ENCODE measurements at places on chromosomes 11 and 22. TPM values are rescaled to one million over a fixed set of nuclear protein-coding genes. Genes with fewer than 3 reads are reported as not detected.

- no peak for DNase-seq
Observed at GRCh38 chr11:8839306-8839956, 71.6 kb upstream of the AKIP1 start.

DNA sequence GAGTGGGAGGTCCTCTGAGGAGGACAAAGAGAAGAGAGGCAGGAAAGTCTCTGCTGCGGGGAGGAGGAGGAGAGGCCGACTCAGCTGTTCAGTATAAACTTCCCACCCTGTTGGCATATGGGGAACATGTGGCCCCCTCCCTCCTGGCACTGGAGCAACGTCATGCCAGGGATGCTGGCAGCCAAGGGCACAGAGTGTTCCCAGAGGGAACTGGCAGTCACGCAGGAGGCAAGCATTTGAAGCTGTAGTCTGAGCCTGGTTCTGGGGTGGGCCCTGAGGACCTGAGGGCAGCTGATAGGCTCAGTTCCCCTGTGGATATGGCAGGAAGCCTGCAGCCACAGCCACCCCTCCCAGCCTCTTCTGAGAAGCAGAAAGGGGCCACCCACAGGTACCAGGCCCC is 67.1 kb upstream of the TSPAN18 start:
- no peak for DNase-seq

GRCh38 chr22:44816141-44816540 is 63.8 kb downstream of the ARHGAP8 start:
- no peak for DNase-seq

DNA sequence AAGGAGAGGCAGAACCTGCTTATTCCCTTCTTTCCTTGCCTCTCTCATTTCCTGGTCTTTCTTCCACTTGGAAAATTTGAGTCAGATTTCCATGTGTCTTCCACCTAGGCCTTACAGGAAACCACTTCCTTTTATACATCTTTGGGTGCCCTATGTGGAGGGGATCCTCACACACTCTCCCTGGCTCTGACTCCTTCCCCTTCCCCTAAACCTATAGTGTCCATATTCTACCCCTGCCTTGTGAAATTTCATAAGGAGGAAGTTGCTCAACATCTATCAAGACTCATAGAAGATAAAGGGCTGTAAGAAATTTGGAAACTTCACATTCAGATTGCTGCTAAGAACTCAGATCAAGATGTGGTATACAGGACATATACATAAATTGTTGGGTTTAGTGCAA is 20.4 kb downstream of the TUG1 start:
- no peak for DNase-seq

GRCh38 chr11:67289226-67289650 is at the start of gene ANKRD13D:
Gene ANKRD13D (plus strand): TSS chr11:67289303. CDS start chr11:67289461, 158 bp downstream.
- DNase-seq, result no peak

GRCh38 chr22:19734837-19735382 is 11.6 kb downstream of the GP1BB start:
- no peak for DNase-seq

GRCh38 chr11:128609785-128610184 is 22.4 kb upstream of the ETS1 start:
- no peak for DNase-seq

- no peak for DNase-seq
Observed at GRCh38 chr11:130526846-130527245, 78.4 kb downstream of the ADAMTS15 start.

- no peak for DNase-seq
Observed at GRCh38 chr11:10030122-10030490, 263.9 kb downstream of the SBF2 start.

- no peak for DNase-seq
Observed at GRCh38 chr11:12280838-12281565, 96.4 kb upstream of the PARVA start.

DNA sequence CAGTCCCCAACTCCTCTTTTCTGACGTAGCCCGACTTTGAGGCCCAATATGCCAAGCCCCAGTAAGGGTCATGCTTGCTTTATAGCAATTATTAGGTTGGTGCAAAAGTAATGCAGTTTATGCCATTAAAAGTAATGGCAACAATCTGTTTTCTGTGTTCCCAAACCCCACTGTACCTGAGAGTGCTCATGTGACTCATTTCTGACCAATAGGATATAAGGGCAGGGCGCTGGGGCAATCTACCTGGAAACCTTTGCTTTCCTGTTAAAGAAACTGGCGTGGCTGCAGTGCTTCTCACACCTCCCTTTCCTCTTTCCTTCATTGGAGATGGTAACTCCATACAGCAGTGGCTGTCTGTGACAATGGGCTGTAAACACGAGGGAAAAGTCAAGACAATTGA is 78.9 kb upstream of the MPPED2 start:
- no peak for DNase-seq

DNA sequence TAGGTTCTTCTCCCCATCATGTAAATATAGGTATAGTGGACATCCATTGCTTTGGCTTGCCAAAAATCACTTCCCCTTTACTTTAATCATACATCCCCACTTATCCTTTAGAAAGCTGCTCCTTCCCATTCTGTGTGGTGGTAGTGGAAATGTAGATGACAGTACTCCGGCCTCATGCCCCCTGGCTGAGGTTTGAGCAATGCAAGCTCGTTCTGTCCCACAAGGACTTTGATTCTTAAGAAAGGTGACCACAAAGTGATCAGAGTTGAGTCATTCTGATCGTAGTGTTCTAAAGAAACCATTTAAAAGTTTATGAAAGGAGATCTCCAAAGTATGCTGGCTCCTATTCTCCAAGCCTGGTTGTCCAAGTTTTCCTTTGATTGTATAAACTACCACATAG is 10.9 kb downstream of the TUG1 start:
- no peak for DNase-seq

DNA sequence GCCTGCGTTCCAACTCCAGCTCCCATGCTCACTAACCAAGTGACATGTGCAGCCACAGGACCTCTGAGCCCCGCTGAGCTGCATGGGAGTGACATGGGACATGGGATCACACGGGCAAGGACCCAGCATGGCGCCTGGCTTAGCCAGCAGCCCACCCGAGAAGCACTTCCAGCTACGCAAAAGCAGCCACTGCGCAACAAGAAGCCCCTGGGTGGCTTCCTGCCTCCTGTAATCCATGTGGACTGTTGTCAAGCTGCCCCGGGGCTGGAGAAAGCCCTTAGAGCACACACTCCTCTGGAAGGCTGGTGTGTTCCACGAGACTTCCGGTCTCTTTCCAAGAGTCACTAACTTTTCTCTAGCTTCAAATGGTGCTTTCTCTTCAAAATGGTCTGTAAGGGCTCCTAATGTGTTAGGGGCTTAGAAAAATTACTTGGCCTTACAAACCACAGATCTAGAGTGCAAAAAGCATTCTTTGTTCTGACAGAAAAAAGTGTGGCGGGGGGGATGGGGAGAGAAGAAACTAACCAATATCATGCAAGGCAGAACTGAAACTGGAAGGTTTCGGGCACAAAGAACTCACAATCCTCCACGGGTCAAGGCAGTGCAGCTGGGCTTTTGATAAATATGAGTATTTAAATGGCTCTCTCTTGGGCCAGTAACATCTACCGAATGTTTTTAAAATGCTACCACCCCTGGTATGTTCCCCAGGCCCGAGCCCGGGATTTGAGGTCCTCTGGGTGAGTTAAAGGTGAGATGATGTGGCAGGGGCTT is 5.5 kb downstream of the C11orf24 start:
- no peak for DNase-seq

DNA sequence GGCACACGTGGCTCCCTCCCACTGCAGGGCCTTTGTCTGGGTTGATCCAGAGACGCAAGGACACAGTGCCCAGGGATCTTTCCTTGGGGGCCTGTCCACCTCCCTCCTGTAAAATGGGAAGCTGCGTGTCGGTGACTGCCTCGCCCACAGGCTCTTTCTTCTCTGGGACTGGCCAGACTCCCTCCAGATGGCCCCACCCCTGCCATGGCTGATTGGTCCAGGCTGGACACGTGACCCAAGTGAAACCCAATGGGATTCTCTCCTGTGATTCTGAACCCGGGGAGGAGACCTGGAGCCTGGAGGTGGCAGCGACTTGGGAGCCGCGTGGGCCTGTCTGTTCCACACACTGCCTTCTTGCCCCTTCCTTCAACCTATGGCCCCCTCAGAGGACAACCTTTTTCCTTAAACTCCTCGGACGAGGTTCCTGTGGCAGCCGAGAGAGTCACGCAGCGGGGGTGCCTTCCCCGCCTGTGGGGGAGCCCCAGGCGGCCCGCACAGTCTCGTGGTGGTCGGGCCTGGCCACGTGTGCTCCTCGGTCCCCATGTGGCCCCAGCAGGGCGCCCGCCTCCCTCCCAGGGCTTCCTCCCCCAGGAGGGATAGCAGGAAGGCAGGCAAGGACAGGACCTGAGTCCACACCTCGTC is 12.4 kb upstream of the MPPED1 start:
- no peak for DNase-seq

- DNase-seq, result no peak
Observed at GRCh38 chr11:108226036-108226435, 3.2 kb downstream of the ATM start.

DNA sequence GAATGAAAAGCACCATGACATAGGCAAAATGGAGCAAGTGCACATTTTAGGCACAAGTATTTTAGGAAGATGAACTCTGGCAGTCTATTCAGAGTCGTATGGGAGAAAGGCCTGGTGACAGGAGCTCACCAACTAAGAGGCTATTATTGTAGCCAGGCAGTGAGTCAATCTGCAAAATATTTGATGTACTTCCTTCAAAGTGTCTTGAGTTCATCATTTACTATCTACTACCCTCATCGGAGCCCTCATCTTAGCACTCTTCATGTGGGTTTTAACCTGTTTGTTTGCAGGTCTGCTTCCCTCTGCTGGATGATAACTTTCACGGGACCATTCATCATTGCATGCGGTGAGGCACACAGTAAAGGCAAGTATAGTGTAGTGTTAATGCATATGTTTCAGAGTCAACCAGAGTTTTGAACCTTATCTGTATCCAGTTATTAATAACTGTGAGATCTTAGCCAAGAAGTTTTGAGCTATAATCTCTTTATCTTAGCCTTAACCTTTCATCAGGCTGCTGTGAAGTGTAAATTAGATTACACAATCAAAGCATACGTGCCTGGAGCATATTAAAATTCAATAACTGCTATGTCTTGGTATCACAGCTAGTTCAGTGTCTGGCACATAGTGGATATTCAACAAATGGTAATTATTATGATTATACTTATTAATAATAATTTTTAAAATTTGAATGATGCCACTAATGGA is 70.9 kb upstream of the SC5D start:
- DNase-seq, result no peak

DNA sequence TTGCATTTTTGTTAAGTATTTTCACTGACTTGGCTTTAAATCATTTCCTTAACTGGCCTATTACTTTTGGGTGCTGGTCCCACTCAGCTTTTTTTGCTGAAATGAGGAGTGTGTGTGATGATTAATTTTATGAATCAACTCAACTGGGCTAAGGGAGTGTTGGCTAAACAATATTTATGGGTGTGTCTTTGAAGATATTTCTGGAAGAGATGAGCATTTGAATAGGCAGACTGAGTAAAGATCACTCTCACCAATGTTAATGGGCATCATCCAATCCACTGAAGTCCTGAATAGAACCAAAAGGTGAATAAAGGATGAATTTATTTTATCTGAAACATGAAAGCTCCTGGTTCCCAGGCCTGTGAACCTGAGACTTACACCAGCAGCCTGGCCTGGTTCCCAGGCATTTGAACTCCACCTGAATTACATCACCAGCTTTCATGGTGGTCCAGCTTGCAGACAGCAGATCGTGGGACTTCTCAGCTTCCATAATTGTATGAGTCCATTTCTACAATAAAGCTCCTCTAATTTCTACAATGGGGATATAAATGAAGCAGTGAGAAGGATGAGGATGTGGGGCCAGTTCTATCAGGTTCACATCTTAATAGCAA is 241.3 kb upstream of the ZC3H12C start:
- no peak for DNase-seq

DNA sequence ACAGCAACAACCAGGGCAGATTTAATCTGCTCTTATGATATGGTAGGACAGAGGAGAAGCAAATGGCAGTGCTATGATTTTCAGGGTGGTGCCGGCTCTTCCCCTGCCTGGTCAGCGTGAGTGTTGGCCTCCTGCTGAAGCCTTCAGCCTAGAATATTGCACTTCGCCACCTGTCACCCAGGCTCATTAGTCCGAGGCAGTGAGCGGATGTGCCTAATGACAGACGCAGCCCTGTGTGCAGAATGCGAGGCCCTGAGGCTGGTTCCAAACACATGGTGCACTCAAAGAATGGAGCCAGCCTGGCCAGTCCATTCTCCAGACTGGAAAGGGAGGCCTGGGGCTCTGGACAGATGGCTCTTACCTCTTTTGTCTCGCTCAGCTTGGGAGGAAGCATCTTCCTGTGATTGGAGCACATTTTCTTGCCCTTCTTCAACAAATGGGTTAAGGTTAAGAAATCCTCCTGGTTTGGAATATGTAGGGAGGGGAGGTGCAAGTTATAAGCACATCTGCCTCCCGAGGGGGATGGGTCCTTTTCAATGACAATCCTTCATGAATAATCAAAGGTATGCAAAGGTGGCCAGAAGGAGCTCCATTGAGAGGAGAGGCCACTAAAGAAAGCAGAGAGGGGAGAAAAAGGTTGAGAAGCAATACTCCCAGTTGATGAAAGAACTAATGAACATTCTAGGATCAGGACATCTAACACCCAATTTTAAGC is 39.7 kb upstream of the GALNT18 start:
- DNase-seq, result no peak

APBB1 gene
- total RNA-seq, result 31.3 TPM

EIF3D gene
- 149 TPM for total RNA-seq

GANAB gene
- 286 TPM for total RNA-seq

MAJIN gene
- not detected for total RNA-seq

Data from mesenteric fat pad (tissue), 1 donor.